ENCODE measurements at places on chromosomes 1 and 21.

- no peak for DNase-seq
Observed at GRCh38 chr1:204442376-204443259, 31.0 kb upstream of the PPP1R15B start.

GRCh38 chr1:23957096-23957495 lies 2.5 kb upstream of the PNRC2 start:
- no peak for DNase-seq

GRCh38 chr1:37124501-37124900 lies 90.2 kb upstream of the GRIK3 start:
- DNase-seq: no peak

GRCh38 chr1:230276401-230276800 lies 149.7 kb downstream of the PGBD5 start:
- DNase-seq: no peak

GRCh38 chr1:97986041-97987005 lies 65.5 kb upstream of the DPYD start:
- DNase-seq: no peak

DNA sequence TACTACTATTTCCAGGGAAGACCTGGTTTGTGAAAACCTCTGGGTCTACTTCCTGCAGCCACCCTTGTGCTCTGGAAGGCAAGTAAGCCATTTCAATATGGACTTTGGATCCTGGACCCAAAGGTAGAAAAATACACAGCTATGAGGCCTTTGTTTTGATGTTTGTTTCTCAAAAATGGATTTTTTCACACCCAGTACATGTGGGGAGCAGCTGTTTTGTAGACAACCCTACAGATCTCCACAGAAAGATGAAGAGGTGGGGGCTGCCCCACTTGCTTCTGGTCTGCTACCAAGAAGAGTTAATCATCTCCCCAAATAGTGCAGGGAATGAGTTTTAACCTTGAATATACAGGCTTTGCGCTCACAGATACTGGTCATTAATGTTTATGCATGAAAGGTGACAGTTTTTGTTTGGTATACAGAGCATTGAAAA lies 29.2 kb downstream of the ZNF281 start:
- peak; percentile 35 for DNase-seq

GRCh38 chr1:225684741-225685140 lies 31.8 kb upstream of the ENAH start:
- no peak for DNase-seq

DNA sequence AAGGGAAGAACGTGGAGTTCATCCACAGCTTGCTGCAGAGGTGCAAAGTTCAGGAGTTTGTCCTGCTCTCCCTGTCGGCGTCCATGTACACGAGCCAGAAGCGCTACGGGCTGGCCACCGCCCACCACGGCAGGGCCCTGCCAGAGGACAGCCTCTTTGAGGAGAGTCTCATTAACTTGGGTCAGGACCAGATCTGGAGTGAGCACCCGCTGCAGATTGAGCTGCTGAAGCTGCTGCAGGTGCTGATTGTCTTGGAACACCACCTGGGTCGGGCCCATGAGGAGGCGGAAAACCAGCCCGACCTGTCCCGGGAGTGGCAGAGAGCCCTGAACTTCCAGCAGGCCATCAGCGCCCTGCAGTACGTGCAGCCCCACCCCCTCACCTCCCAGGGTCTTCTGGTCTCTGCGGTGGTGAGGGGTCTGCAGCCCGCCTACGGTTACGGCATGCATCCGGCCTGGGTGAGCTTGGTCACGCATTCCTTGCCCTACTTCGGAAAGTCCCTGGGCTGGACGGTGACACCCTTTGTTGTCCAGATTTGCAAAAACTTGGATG lies 73.8 kb upstream of the MORC3 start:
- DNase-seq: no peak

- DNase-seq: no peak
Observed at GRCh38 chr1:234197839-234198238, 175.4 kb upstream of the COA6 start.

DNA sequence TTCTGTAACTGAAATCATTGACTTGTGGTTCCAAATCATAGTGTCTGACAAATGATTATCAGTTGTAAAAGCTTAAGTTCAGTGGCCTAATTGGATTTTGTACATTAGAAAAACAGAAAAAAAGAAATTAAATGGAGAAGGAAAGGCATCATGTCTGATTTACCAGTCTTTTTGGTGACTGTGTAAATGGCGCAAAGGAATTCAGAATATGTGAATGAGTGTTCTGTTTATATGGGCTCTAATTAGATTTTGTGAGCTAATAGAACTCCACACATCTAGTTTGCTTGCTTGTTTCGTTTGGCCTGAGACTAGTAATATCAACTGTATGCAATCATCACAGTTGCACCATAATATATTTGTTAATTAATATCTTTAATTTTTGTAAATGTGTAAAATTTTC lies 151.7 kb downstream of the PLA2G4A start:
- no peak for DNase-seq

DNA sequence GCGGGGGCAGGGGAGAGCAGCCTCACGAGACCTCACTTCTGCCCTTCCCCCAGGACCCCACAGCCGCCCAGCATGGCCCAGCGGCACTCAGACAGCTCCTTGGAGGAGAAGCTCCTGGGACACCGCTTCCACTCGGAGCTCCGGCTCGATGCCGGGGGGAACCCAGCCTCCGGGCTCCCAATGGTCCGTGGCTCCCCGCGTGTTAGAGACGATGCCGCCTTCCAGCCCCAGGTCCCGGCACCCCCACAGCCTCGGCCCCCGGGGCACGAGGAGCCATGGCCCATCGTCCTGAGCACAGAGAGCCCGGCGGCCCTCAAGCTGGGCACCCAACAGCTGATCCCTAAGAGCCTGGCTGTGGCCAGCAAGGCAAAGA lies 8.5 kb downstream of the ARHGEF16 start:
- no peak for DNase-seq

- DNase-seq: no peak
Observed at GRCh38 chr1:162033428-162033827, 9.8 kb upstream of the OLFML2B start.

DNA sequence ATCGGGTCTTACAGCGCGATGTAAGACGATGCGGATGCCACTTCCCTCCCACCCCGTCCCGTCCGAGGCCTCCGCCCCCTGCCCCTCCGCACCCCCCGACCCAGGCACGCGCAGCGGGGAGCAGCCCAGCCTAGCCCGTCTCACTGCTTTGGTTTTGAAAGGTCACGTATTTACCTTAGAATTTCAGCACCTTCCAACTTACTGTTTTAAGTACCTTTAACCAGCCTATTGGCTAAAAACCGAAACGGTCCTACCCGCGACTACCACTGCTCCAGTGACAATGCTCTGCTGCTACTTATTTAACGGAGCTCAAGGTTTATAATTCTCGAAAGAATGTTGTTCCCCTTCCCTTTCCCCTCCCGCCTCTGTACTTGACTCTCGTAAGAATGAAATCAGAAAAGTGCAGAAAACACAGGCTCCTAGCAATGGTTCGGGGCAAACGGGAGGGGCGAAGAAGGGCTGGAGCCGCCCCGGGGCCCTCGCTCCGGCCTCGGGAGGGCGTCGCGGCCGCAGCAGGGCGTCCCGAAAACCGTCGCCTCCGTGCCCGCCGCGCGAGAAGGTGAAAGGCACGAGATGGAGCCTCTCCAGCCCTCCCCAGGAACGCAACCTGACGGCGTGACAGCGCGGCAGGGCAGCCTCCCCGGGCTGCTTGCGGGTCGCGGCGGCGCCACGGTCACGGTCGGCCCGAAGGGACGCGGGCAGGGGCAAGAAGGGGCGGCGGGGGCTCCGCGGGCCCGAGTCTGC lies 667 bp downstream of the TMEM50B start:
- DNase-seq: peak; percentile 81

- peak; percentile 88 for DNase-seq
Observed at GRCh38 chr1:46477153-46477929, 12.3 kb upstream of the DMBX1 start.

DNA sequence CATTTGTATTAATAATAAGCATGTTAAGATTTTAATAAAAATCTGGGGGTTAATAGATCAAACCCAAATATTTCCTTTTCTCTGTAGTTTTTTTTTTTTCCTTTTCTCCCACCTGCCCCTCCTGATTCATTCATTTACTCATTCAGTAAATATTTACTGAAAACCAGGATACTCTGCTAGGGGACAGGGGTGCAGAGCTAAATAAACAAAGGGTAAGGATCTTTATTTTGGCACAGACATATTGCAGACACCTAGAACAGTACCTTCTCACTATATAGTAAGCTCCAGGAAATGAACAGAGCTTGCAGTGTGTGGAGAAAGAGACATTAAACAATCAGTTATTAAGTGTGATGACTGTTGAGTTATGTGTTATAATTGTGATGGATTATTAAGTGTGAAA lies 60.9 kb downstream of the AK5 start:
- DNase-seq: no peak
